ENCODE measurements at places on chromosomes 1 and 21. TPM values are rescaled to one million over a fixed set of nuclear protein-coding genes. Genes with fewer than 3 reads are reported as not detected.

The FAM151A gene
- not detected for total RNA-seq

The NBPF10 gene
- 3.3 TPM for total RNA-seq

The KRTAP10-9 gene
- not detected for total RNA-seq

The GBP4 gene
- 0.34 TPM for total RNA-seq

The KCNT2 gene
- 5.9 TPM for total RNA-seq

The KCNE2 gene
- total RNA-seq: 0.27 TPM

The PIGR gene
- total RNA-seq: not detected

The TPTE gene
- total RNA-seq: not detected

The TBX19 gene
- 1.1 TPM for total RNA-seq

The RGS13 gene
- total RNA-seq: not detected

GRCh38 chr1:92879316-92879968 is 47.6 kb downstream of the RPL5 start:
- no peaks in the 10 kb centered on the region for H3K27me3 ChIP-seq
- no peaks in the 10 kb centered on the region for H3K36me3 ChIP-seq
- H3K27ac ChIP-seq: no peak overlapping the region
- no peak for DNase-seq
- no peaks in the 10 kb centered on the region for H3K4me1 ChIP-seq

DNA sequence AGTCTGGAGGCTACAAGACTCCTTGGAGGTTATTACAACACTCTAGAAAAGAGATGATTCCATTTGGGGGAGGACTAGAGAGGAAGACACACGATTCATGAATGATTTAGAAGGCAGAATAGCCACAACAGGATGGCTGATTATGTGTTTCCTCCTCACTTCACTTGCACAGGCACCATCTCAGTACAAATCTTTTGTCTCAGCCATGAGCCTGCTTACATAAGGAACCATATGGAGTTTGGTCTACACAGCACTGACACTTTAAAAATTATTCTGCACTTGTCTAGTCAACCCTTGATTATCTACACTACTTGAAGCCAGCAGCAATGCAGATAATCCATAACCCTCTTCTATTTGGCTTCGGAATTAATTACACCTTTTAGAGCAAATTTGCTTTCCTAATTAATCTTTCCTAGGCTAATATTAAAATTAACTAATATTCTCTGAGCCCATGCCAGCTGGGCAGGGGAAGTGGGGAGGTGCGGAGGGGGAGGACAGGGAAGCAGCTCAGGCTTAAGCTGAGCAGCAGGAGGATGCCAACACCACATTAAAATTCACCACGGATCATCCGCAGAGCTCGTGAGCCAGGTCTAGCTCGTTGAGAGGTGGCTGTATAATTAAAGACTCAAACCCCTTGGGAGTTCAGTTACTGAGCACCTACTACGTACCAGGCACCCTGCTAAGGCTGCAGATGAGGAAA is 3.2 kb upstream of the LEMD1 start:
- no peak overlapping the region for H3K27ac ChIP-seq
- H3K27me3 ChIP-seq: peaks cover 55% of the 10 kb centered on the region
- no peaks in the 10 kb centered on the region for H3K36me3 ChIP-seq
- no peaks in the 10 kb centered on the region for H3K4me1 ChIP-seq
- no peak overlapping the region for H3K4me3 ChIP-seq

DNA sequence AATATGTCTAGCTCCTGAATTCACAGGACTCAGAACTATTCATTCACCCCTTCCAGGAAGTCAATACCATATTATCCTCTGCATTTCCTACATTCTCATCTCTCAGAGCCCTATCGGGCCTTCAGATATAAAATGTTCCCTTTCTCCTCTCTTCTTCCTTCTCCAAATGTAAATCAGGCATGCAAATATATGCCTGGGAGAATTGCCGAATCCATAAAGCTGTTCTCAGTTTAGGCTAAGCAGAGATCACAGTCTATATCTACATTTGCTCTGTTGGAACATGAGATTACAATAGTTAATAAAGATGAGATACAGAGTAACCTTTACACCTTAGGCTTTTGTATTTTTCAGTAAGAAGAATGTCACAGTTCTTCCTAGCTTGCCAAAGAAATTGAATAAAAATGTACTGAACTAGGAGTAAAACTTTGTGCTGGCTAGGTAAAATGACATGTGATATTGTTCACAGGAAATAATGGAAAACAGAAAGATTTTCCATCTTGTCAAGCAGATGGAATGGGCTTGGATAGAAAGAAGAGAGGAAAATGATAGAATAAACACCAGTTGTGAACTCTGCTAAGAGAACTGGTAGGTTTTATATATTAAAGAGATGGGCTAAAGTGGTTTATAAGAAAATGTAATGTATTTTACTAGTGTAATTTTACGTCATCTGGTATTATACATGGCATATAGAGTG is 161.5 kb downstream of the NRIP1 start:
- no peaks in the 10 kb centered on the region for H3K36me3 ChIP-seq
- no peak overlapping the region for H3K27ac ChIP-seq
- H3K4me1 ChIP-seq: peaks cover 17% of the 10 kb centered on the region
- H3K4me3 ChIP-seq: no peak overlapping the region
- DNase-seq: no peak

DNA sequence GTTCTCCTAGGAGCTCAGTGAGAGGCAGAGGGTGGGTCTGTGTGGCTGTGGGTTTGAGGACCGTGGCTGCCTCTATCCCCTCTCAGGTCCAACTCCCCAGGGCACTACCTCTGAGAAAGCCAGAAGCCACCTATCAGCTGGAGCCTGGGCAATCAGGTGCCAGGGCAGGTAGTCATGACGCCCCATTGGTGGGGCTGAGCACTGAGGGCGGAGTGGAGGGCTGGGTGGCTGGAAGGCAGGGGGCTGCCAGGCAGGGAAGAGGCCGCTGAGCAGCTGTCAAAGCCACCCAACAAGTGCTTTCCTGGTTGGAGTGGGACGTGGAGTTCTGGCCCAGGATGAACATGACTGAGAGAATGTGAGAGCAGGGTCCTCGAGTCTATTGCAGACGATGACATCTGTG is 164.9 kb upstream of the AJAP1 start:
- H3K36me3 ChIP-seq: no peaks in the 10 kb centered on the region
- H3K4me3 ChIP-seq: no peak overlapping the region
- DNase-seq: no peak
- H3K27me3 ChIP-seq: no peaks in the 10 kb centered on the region
- H3K4me1 ChIP-seq: no peaks in the 10 kb centered on the region

DNA sequence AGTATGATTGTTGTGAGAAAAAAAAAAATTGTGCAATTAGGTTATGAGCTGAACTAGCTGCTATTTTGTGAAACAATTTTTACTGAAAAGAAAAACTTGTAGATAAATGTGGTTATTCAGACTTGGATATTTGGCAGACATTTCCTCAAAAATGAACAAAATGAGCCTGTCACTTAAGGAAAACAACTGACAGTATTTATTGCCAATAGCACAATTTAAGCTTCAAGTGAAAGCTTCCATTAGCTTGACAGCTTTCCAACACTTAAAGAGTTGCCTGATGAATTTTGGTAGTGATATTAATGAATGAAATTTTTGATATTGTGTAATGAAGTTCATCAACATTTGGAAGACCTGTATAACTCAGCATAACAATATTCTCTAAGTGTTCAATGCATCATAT is 116.1 kb upstream of the RGS1 start:
- H3K27me3 ChIP-seq: no peaks in the 10 kb centered on the region
- no peaks in the 10 kb centered on the region for H3K4me1 ChIP-seq
- DNase-seq: no peak

- no peaks in the 10 kb centered on the region for H3K27me3 ChIP-seq
- H3K36me3 ChIP-seq: no peaks in the 10 kb centered on the region
- DNase-seq: no peak
- no peak overlapping the region for H3K4me3 ChIP-seq
- peaks cover 11% of the 10 kb centered on the region for H3K4me1 ChIP-seq
Measured at GRCh38 chr21:29201186-29201585, 70.7 kb downstream of the MAP3K7CL start.

DNA sequence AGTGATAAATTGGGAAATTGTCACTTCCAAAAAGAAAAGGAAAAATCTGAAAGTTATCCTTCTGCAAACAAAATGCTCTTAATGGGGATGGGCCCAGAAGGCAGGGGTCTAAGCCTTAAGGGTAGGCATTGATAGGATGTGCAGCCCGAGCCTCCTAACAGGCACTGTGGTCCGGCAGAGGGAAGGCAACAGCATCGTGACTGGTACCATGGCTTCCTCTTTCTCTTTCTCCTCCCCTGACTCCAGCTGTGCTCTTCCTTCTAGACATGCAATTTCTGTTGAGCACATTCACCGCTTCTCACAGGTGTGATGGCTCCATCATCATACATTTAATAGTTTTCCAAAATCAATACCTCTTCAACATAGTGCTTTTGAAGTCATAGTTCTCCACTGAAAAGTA is 91.5 kb downstream of the SELENOF start:
- H3K27me3 ChIP-seq: peaks cover 2% of the 10 kb centered on the region
- no peaks in the 10 kb centered on the region for H3K4me1 ChIP-seq
- DNase-seq: no peak
- H3K27ac ChIP-seq: no peak overlapping the region

GRCh38 chr1:211910913-211911485 is 80.4 kb upstream of the LPGAT1 start:
- H3K27me3 ChIP-seq: no peaks in the 10 kb centered on the region
- no peaks in the 10 kb centered on the region for H3K36me3 ChIP-seq
- no peak for DNase-seq
- no peak overlapping the region for H3K4me3 ChIP-seq
- H3K4me1 ChIP-seq: no peaks in the 10 kb centered on the region

GRCh38 chr1:212225416-212225815 is 59.8 kb upstream of the PPP2R5A start:
- no peaks in the 10 kb centered on the region for H3K36me3 ChIP-seq
- H3K4me1 ChIP-seq: peaks cover 7% of the 10 kb centered on the region
- no peaks in the 10 kb centered on the region for H3K27me3 ChIP-seq
- DNase-seq: no peak
- H3K27ac ChIP-seq: no peak overlapping the region

DNA sequence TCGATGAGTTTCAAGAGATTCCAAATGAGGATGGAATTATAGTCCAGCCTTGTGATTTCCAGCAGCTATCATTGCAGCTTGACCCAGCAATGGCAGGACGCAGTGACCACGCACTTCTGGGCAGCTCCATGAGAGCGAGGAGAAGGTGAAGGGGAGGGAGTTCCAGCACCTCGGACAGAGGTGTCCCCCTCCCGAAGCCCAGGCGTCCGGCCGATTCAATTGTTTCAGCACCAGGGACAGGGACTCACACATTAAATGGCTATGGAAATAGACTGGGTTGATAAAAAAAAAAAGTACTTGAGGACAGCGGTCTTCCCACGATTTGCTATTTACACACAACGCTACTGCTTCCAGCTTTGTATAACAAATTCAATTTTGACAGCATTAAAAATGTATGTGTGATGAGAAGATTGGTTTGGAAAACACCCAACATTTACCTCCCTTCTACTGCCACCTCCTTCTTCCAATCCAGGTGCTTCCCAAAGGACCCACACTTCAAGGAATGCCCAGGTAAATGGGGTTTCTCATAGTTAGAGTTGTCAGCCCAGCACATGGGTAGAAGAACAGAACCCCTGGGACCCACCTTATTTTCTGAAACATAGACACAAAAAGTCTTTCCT is 71.8 kb downstream of the DISP3 start:
- DNase-seq: peak; percentile 59
- no peak overlapping the region for H3K27ac ChIP-seq
- H3K4me1 ChIP-seq: no peaks in the 10 kb centered on the region
- no peaks in the 10 kb centered on the region for H3K36me3 ChIP-seq
- peaks cover 2% of the 10 kb centered on the region for H3K27me3 ChIP-seq
- H3K4me3 ChIP-seq: no peak overlapping the region

- peaks cover 17% of the 10 kb centered on the region for H3K4me1 ChIP-seq
- H3K27ac ChIP-seq: no peak overlapping the region
- no peak overlapping the region for H3K4me3 ChIP-seq
- no peak for DNase-seq
- H3K36me3 ChIP-seq: no peaks in the 10 kb centered on the region
Measured at GRCh38 chr21:34148419-34148804, 75.0 kb downstream of the MRPS6 start.

DNA sequence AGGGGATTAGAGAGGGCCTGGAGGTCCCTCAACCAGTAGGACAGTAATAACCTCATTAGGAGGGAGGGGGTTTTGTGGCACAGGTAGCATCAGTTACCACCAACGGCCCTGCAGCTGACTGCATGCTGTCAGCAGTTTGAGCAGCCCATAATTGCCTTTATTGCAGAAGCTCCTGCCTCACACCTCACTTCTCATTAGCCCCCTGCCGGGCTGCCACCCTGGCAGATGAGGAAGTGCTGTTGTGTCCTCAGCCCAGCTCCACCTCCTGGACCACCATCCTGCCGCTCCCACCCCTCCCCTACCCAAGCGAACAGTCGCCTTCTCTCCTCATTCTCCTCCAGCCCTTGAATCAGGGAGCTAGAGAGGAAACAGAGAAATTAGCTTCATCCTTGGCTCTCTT is 237.4 kb downstream of the LMX1A start:
- H3K36me3 ChIP-seq: no peaks in the 10 kb centered on the region
- no peak for DNase-seq
- H3K4me3 ChIP-seq: no peak overlapping the region

GRCh38 chr1:2267051-2267830 is 39.1 kb downstream of the SKI start:
- peaks cover 18% of the 10 kb centered on the region for H3K4me1 ChIP-seq
- H3K36me3 ChIP-seq: no peaks in the 10 kb centered on the region
- DNase-seq: no peak
- no peak overlapping the region for H3K4me3 ChIP-seq

- no peaks in the 10 kb centered on the region for H3K36me3 ChIP-seq
- H3K27ac ChIP-seq: no peak overlapping the region
- H3K27me3 ChIP-seq: no peaks in the 10 kb centered on the region
- no peak overlapping the region for H3K4me3 ChIP-seq
- peaks cover 11% of the 10 kb centered on the region for H3K4me1 ChIP-seq
Measured at GRCh38 chr1:15457585-15457984, 1.1 kb downstream of the CELA2A start.

GRCh38 chr1:206048582-206048981 is 4.4 kb upstream of the RHEX start:
- no peaks in the 10 kb centered on the region for H3K4me1 ChIP-seq
- H3K27me3 ChIP-seq: peaks cover 3% of the 10 kb centered on the region
- DNase-seq: no peak
- no peak overlapping the region for H3K4me3 ChIP-seq

DNA sequence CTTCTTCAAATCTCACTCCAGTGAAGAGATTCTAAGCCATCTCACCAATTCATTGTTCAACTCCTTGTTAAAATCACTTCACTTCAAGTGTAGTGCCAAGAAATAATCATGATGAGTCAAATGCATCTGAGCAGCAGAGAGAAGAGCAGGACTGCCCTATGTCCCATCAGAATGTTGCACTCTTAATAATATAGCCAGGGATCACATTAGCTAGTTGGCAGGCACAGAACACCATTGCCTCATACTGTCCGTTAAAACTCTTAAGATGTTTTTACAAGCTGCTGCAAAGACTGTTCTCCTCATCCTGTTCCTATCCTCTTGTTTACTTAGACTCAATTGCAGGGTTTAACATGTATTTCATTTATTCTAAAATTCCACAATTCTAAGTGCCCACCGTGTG is 432.9 kb downstream of the PLPP3 start:
- no peak overlapping the region for H3K4me3 ChIP-seq
- DNase-seq: peak; percentile 23
- H3K36me3 ChIP-seq: no peaks in the 10 kb centered on the region
- no peaks in the 10 kb centered on the region for H3K4me1 ChIP-seq
- H3K27me3 ChIP-seq: no peaks in the 10 kb centered on the region
- H3K27ac ChIP-seq: no peak overlapping the region

- H3K4me3 ChIP-seq: no peak overlapping the region
- H3K27ac ChIP-seq: no peak overlapping the region
- DNase-seq: peak; percentile 20
Measured at GRCh38 chr1:20981915-20982314, 194.8 kb downstream of the EIF4G3 start.
